ENCODE measurements at places on chromosomes 6 and 20.
A peak's percentile ranks its signal among the peaks of the same experiment; 100 is the strongest.

GRCh38 chr6:15501826-15502445, 160.9 kb downstream of the DTNBP1 start:
- no peak for DNase-seq

GRCh38 chr6:10582774-10583508, 61.8 kb downstream of the GCNT2 start:
- no peak for DNase-seq

DNA sequence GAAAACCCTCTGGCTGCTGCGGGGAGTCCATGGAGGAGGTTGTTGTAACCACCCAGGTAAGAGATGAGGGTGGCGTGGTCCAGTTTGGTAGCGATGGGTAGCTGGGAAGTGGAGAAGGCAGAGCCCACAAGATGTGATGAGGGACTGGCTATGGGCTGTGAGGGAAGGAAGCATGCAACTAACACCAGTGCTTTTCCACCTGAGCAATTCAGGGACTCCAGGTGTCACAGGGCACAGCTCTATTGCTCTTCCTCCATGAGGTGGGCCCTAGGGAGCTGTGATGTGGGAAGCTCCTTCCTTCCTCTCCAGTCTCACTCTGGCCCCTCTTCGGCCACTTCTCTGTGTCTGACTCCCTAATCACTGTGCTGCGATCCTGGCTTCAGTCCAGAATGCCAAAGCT, 32.4 kb upstream of the TGM6 start:
- no peak for DNase-seq

DNA sequence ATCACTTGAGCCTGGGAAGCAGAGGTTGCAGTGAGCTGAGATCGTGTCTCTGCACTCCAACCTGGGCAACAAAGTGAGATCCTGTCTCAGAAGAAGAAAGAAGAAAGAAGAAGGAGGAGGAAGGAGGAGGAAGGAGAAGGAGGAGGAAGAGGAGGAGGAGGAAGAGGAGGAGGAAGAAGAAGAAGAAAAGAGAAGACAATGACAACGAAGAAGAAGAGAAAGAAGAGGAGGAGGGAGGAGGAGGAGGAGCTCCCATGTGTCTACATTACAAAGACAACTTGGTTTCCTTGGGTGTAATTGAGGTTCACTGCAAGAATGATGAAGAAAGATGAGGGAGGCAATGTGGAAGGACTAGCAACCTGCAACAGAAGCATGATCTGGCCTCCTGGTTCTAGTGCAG, 21.3 kb upstream of the CEP85L start:
- no peak for DNase-seq

- DNase-seq = no peak
These were observed 20.6 kb upstream of the LAMP5 start for GRCh38 chr20:9493803-9494202.

DNA sequence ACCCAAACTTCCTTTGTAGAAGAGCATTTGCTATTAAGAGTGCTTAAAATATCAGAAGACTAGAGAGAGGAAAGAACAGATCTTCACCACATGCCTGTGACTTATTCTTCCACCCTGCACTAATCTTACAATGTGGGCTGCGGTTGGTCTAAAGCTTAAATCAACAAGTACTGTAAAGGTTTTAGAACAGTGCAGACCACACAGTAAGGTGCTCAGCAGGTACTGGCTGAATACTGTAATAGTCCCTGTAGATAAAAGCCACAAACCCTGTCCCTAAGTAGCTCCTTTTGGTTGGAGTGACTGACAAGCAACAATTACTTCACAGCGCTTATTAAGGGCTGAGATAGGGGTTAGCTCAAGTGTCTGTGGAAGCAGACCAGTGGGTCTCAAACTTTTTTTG, 972 bp upstream of the PHF3 start:
- DNase-seq = no peak

- no peak for DNase-seq
These were observed 21.4 kb upstream of the MAPRE1 start for GRCh38 chr20:32798046-32798981.

GRCh38 chr6:122660296-122660695, 50.1 kb downstream of the PKIB start:
- DNase-seq = no peak

GRCh38 chr6:111602481-111603011, 3.1 kb downstream of the TRAF3IP2 start:
- no peak for DNase-seq

DNA sequence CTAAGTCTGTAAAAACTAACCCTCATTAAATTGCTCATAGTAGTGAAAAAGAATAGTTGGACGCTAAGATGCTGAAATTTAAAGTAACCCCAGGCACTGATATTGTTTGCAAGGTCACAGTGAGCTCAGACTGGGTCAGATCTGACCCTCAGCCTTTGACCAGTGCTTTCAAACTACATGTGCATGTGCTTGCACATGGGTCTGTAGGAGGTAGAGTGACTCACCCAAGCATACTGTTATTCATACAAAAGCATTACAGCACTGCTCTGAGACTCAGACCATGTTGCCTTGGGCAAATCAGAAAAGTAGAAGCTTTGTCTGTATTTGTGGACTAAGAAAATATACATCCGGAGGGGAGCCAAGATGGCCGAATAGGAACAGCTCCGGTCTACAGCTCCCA, 326.4 kb upstream of the MARCKS start:
- DNase-seq = no peak

- no peak for DNase-seq
These were observed 447.9 kb upstream of the OPRM1 start for GRCh38 chr6:153591159-153591558.

DNA sequence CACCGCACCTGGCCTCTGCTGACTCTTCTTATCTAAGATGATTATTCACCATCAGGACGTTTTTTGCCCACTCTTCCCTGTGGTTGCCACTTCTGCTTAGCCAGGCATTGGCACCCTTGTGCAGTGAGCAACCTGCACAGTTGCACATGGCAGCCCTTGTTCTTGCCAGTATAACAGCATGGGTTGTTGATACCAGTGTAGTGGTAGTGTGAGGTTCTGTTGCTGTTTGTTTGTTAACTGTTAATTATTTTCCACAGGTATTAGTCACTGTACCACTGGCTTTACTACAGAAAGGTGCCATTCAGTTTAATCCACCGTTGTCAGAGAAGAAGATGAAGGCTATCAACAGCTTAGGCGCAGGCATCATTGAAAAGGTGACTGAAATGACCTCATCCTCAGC, 52.1 kb downstream of the DEK start:
- DNase-seq = no peak

DNA sequence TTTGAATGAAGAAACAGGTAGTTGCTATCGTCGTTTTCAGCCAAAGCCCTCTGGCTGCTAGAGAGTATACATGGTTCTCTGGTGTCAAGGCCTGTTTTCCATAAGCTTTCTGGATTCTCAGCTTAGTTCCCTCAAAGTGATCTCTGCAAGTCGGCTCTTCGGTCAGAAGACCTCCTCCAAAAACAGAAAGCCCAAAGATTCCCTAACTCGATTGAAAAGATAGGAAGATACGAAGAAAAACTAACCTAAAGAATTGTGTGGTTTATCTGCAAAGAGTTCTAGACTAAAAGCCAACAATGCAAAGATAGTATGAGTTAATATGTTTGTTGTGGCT, 545 bp upstream of the ASCC3 start:
- DNase-seq = no peak

DNA sequence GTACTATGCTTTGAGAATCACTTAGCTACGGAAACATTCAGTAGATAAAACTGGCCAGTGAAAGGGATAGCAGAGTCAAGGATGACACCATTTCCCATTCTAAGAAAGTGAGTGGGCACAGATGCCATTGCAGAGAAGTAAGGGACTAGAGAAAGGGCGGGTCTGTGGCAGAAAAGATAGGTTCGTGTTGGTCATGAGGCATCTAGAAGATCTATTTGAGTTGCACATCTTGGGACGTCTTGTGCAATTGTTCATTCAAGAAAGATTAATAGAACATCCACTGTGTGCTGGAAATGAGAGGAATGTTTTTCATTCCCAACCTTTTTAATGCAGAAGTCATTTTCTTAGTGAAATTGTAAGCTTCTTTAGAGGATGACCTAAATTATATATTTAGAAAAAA, 161.7 kb downstream of the PLCB1 start:
- no peak for DNase-seq

DNA sequence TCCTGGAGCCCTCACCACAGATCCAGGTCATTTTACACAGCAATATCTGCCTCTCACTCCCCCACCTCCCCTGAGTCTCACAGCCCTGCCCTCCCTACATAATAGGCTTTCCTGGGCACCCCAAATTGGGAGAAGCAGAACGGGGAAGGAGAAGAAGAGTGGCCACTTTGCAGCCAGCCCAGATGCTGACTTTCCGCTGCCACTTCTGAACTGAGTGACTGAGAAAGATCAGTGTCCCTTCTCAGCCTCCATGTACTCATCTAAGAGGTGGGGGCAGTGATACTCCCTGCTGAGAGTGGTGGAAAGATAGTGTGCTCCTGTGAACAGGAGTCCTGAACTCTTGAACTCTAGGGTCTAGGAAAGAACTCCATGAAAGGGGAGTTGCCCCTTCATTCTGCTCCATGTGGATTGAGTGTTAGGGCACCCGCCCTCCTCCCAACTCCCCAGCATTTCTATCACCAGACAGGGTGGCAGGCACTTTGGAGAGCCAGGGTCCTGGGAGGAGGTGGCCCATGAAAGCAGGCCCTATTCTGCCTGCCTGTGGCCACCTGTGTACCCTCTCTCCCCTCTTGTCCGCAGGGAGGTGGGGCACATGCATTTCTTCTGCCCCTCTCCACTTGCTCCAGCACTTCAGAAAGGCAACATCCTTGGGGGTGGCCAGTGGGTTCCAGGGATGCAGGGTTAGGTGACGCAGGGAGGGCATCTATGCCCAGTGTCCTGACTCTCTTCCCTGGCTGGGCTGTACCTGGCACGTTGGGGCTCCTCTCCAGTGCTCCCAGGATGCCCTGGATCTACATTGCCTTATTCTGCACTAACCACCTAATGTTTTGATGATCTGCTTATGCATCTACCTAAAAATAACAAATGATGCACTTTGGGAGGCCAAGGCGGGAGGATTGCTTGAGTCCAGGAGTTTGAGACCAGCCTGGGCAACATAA, 38.3 kb upstream of the MRPS18A start:
- DNase-seq = no peak

GRCh38 chr6:56072856-56073255, 174.5 kb downstream of the COL21A1 start:
- DNase-seq = no peak

DNA sequence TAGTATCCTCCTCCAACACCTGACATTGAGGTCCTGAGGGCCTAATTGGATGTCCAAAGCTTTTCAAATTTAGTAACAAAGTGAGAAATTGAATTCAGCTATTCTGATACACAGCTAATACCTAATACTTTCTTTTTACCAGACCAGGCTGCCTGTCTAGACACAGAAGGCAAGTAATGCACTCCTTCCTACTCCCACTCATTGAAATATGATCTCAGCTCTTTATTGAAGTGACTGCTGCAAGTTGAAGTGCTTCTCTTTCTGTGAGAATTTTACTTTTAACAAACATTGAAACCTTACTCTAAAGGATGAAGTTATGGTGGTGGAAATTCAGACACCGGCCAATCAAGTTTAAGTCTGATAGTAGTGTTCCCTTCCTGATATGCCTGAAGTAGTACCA, 90.8 kb upstream of the OGFRL1 start:
- DNase-seq = no peak

DNA sequence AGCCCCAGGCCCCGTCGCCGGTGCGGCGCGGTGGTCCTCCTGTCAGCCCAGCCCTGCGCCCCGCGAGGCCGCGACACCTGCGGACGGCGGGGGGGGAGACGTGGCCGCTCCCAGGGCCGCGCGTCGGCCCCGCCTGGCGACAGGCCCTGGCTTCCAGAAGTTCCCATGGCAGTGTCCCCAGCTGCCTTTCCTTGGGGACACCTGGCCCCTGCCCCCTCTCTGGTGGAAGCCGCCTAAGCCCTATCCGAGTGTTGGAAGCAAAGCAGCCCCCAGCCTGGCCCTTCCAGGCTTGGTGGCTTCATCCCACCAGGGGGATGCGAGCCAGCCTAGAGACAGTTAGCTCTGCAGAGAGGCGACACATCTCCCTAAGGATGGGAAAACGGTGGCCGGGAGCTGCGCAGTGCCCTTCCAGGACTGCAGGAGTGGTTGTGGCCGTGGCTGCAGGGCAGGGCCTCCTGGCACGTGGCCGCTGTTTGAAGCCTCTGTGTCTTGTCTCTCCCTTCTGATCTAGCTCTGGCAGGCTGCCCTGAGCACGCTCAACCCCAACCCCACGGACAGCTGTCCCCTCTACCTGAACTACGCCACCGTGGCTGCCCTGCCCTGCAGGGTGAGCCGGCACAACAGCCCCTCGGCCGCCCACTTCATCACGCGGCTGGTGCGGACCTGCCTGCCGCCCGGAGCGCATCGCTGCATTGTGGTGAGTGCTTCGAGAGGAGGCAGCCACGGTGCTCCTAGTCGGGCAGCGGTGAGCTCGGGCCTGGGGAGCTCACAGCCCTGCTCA, 816 bp downstream of the NPEPL1 start:
- DNase-seq = no peak

- DNase-seq = no peak
These were observed 143.7 kb downstream of the REV3L start for GRCh38 chr6:111339294-111339693.

DNA sequence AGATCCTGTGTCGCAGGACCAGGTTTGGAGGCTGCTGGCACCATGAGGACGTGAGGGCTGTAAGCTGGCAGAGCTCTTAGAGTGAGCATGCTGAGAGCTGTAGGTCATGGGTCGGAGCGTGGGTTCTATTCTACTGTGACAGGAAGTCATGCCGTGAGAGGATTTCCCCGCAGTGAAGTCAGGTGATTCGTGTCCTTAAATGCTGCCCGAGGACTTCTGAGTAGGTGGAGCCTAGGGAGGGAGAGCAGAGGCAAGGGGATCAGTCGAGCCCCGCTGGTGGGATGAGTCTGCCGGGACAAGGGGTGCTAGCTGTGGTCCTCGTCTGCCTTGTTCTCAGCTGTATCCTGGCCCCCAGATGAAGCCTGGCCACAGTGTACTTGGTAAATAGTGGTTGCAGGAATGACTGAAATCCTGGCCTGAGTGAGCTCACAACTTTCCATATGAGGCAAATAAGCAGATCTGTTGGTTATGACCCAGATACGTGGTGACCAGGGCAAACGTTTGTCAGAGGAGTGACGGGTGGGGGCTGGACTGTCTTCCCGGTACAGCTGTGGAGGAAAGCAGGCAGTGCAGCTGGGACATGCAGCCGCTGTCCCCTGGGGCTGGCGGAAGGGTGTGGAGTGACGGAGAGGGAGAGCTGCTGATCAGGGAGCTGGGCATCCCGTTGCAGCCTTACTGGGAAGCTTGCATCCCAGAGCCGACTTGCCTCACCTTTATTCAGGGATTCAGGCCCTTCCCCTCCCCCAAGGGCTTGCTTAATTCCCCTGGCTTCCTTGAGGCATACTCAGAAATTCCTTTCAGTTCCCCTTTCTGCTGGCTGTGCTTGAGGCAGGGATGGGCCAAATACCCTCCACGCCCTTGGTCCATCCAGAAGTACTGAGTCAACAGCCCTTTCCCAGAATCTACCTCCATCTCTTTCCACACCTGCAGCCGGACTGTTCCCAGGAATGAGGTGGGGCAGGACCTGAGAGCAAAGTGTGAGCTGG, 250.9 kb upstream of the RREB1 start:
- peak; percentile 56 for DNase-seq

Data from activated naive CD4-positive, alpha-beta T cell treated with anti-CD3 and anti-CD28 coated beads, Interleukin-2, amount 50 U/mL, for 16 hours (primary cell).